ENCODE measurements at places on chromosomes 1 and 21. TPM values are rescaled to one million over a fixed set of nuclear protein-coding genes. Genes with fewer than 3 reads are reported as not detected.

The LRRC53 gene
- not detected for polyA plus RNA-seq

DNA sequence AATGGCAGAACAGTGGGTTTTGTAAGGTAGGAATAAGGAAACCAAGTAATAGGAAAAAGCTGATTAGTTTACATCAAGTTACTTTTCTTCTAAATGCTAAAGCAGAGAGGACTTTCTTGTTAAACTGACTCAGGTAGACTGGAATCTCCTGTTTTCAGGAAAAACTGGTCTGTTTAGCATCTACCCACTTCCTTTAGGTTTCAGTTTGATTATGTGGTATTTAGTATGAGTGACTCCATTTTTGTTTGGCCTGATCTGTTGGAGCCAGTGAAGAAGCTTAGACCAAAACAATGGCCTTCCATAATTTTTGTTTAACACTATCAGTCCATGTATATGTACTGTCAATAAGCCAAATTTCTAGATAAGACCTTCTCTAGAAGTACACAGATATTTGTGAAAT is 88.4 kb downstream of the EPB41 start:
- no peak for DNase-seq

DNA sequence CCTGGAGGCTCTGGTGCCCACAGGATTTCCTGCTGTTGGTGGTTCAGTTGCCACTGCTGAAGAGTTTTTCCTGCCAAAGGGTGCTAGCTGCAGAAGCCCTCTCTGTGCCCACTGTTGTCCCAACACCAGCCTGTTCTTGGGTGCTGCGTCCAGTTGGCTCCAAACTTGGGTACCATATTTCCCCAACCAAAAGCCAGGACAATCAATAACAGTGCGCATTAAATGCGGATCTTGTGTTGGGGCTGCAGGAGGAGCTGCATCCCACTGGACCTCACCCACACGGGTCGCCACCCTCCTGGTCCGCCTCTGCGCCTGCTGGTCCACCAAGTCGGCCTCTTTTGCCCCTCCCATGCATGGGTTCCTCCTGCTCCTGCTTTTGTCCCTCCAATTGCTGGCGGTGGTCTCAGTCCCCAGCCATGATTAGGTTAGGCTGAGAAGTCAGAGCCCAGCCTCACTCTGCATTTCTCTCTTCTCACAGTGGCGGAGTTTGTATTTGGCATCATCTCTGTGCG is 9.8 kb downstream of the ABCG1 start:
- no peak for DNase-seq

GRCh38 chr1:109963864-109964263 is 20.7 kb upstream of the AHCYL1 start:
- DNase-seq: no peak

The OR6K3 gene
- not detected for polyA plus RNA-seq

DNA sequence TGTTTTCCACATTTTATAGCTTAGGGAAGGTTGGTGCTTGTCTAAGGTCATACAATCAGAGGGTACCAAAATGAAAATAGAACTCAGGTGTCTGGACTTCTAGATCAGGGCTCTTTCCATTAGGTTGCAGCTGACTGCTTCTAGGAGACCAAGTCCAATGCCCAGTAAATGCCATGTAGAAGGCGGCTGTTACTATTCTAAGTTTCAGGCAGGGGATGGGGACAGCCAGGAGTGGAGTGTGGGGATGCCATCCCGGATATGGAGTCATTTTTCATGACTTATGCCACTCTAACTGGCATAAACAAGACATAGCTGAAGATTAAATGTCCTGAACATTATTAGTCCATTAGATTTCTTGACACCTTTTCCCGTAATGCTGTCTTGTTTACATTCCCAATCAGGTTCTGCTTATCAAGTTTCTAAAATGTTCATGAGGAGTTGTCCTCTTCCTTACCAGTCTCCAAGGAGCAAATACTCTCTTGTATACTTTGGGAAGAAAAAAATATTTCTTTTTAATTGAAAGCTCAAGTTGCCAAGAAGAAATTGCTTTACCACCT is 31.5 kb downstream of the XCL1 start:
- DNase-seq: no peak

- no peak for DNase-seq
Measured at GRCh38 chr1:243758647-243759046, 91.4 kb downstream of the AKT3 start.

DNA sequence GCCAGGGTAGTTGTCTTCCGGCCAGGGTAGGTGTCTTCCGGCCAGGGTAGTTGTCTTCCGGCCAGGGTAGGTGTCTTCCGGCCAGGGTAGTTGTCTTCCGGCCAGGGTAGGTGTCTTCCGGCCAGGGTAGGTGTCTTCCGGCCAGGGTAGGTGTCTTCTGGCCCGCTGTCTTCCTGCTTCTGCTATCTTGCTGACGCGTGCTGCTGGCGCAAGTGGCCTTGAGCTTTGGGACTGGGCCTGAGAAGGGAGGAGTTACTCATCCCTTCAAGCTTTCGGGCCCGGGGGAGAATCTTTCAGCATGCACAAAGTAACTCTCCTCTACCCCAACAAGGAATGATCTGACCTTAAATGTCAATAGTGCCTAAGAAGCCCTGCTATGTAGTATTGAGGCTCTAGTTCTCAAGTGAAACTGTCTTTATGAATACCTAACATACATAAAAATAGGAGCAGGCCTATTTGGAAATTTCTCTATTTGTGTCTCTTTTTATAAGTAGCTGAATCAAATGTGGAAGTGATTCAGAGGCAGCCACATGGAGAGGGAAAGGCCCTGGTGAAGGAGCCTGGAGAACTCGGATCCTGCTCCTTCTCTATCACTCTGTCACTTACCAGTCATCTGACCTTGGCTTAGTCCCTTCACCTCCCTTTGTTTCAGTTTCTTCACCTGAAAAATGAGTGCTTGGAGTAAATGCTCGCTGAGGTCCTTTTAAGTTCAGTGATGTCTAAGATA is 65.6 kb downstream of the RGL1 start:
- DNase-seq: no peak

- no peak for DNase-seq
Measured at GRCh38 chr1:7293702-7294629, 477.1 kb upstream of the VAMP3 start.

All from CD8-positive, alpha-beta memory T cell (primary cell).